PC-3 (cell line): ENCODE measurements at places on chromosomes 3 and 15.

- DNase-seq: no peak
These were observed 376.0 kb upstream of the ALCAM start for GRCh38 chr3:104990758-104991157.

DNA sequence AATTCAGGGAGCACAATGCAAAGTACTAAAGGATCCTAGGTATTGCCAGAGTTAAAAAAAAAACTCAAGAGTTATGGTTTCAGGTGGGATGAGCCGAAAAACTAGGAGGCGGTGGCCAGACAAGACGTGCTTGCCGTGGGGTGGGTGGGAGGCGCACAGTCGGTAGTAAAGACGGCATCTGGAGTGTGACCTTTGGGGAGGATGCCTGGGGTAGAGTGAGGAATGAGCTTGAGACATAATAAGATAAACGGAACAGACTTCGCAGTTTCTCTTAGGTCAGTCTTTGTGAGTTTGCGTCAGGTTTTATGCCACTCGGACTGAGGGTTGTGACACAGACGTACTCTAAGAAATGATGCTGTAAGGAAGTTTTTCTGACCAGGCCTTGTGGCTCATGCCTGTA lies 139.6 kb downstream of the LRRK1 start:
- no peak for DNase-seq

DNA sequence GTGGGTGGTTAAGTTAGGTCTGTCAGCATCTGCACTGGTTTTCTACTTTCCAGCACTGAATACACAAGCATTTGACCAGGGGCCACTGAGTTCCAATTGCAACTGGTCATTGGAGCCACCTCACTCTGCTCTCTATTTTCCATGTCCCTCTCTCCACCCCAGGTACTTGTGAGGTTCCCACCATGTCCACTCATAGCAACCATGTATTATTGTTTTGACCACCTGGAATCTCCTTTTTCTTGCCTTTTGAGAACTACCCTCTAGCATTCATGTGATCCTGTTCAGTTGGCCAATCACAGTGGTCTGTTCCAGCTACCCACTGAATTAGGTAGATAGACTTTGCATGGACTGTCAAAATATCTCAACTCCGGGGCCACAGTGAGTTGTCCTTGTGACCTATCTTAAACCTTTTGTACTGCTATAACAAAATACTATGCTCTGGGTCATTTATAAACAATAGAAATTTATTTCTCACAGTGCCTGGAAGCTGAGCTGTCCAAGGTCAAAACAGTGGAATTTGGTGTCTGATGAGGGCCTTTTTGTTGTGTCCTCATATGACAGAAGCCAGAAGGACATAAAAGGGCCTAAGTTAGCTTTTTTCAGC lies 20.2 kb upstream of the TM4SF18 start:
- no peak for DNase-seq

- peak; percentile 96 for DNase-seq
These were observed 1024.4 kb upstream of the CADM2 start for GRCh38 chr3:83934192-83935021.

DNA sequence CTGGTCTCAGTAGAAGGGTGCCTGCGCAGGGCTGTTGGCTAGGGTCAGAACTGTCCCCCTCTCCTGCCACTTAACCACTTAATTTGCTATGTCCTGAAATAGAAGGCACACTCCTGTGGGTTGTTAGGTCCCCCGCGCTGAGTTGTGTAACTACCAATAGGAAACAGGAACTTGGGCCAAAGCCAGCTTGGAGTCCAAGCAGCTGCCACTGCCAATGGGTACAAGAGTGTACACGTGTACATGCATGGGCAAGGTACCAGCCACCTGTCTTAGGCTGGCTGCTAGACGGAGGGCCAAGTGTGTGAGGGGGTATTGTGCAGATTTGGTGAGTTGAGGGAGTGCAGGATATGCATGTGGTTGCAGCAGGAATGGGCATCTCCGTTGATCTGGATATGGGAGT lies 29.7 kb upstream of the POLG start:
- no peak for DNase-seq

- no peak for DNase-seq
These were observed 38.4 kb downstream of the SYNM start for GRCh38 chr15:99143242-99143641.

DNA sequence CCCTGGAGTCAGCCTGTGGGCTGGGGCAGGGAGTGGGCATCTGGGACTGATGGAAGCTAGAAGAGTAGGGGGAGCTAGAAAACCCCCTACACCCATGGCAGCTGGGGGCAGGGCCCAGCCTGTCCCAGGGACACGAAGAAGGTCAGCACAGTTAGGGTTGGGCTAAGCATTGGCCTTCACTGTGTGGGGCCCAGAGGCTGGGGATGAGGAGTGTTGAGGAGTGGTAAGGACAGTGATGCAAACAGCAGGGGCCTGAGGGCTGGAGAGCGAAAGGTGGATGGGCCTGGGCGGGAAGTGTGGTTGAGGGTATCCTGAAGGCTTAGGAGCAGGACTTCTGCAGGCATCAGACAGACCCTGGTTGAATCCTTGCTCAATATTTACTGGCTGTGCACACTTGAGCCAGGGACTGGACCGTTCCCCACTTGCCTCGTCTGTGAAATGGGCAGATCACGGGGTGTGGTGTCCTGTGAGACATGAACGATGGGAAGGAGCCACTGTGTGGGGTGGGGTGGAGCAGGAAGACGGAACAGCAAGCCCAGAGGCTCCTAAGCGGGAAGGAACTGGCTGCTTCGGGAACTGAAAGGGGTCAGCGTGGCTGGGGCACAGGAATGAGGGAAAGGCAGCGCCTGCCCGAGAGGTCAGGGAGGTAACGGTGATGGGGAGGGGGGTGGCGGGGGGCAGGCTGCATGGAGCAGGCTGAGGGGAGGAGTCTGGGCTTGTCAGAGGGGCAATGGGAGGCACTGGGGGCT lies 7.3 kb downstream of the PRKCD start:
- DNase-seq: no peak

DNA sequence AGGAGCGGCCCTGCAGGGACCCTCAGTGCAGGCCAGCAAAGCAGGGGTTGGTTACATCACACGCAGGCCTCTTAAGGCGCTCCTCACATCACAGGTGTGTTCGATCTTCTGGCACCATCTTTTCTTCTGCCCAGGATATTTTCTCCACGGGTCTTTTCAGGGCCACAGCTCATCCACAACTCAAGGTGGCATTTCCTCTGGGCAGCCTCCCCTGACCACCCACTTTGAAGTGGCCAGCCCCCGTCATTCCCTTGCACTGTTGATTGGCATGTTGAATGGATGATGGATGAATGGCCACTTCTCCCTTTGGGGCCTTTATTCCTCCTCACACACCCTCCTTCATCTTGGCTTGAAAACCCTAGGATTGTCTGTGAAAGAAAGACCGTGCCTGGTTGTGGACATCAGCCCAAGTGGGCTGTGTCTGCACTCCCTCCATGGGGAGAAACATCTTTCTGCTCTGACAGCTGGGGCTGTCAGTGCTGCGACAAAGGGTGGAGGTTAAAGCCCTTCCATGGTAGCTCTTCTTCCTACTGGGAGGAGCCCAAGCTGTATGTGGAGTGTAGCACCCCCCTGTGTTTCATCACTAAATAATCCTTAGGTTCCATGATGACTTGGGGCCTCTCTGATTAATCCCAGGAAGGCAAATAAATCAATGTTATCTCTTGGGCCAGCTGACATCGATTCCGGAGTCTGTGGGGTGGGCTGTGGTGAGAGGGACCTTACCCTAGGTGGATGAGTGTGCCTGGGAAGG lies 102.5 kb downstream of the EPHB1 start:
- no peak for DNase-seq

- DNase-seq: no peak
These were observed 1.3 kb downstream of the RAB5A start for GRCh38 chr3:19948226-19948591.

DNA sequence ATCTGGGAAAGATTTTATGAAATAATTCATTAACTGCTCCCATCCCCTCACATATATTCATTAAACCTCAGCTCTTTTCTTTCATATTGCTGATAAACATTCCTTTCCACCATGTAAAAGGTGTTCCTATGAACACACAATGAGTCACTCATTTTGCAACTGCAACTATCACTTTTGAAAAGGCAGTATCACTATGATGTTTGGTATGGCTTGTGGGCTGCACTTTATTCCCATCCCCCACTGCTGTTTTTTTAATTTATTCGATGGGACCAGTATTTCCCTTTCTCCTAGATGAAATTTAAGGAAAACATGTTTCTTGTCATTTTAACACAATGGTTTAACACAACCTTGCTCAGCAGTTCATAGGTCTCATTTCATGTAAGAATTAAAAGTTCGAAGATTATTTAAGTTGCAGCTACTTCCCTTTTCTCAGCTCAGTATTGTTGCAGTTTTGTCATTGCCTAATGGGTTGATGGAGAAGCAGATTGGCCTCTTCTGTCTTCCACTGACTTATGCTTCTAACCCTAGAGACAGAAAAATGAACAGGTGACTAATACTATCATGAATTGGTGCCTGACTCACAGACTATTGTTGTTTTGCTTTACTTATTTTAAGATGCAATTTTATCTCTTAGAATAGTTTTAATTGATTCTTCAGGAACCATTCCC lies 280.3 kb downstream of the ZPLD1 start:
- DNase-seq: peak; percentile 59

GRCh38 chr3:52237657-52238172 lies 1.2 kb downstream of the TWF2 start:
- peak; percentile 91 for DNase-seq

GRCh38 chr15:73744293-73744692 lies 8.9 kb downstream of the INSYN1 start:
- DNase-seq: no peak

DNA sequence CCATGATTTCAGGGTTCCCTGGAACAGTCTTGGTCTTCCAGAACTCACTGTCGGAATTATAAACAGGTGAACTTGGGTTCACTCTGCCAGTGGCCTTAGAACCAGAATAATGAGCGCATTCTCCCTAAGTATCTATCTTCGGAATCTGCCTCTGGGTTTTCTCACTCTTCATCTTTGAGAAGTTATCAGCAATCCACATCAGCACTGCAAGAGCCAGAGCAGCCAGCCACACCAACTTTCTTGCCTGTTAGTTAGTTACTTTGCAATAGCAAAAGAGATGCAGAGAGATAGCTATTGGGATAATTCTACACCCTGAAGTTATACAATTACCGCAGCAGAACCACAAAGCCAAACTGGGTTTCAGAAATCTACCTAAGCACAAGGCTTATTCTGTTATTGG lies 25.8 kb downstream of the GLB1 start:
- no peak for DNase-seq

DNA sequence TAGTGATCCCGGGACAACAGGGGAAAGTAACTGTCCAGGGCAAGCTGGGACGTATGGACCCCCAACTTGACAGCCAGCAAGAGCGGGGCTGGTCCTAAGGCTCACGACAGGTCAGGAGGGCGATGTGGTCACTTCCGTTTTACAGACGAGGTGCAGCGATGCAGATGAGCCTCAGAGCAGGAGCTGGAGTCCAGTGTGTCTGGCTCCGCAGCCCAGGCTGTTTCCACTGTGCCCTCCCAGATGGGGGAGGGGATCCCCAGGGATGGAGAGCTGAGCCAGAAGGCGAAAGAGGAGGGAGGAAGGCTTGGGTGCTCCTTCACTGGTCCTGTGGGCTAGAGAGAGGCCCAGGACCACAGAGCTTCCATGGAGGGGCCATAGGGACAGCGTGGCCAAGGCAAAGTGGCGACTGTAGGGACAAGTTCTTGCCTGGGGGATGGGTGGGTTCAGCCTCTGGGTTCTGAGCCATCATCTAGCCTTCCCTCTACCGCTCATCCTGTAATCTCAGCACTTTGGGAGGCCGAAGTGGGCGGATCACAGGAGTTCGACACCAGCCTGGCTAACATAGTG lies 5.7 kb downstream of the SNX33 start:
- DNase-seq: no peak

- DNase-seq: no peak
These were observed 1.3 kb upstream of the MASP1 start for GRCh38 chr3:187292631-187293515.

DNA sequence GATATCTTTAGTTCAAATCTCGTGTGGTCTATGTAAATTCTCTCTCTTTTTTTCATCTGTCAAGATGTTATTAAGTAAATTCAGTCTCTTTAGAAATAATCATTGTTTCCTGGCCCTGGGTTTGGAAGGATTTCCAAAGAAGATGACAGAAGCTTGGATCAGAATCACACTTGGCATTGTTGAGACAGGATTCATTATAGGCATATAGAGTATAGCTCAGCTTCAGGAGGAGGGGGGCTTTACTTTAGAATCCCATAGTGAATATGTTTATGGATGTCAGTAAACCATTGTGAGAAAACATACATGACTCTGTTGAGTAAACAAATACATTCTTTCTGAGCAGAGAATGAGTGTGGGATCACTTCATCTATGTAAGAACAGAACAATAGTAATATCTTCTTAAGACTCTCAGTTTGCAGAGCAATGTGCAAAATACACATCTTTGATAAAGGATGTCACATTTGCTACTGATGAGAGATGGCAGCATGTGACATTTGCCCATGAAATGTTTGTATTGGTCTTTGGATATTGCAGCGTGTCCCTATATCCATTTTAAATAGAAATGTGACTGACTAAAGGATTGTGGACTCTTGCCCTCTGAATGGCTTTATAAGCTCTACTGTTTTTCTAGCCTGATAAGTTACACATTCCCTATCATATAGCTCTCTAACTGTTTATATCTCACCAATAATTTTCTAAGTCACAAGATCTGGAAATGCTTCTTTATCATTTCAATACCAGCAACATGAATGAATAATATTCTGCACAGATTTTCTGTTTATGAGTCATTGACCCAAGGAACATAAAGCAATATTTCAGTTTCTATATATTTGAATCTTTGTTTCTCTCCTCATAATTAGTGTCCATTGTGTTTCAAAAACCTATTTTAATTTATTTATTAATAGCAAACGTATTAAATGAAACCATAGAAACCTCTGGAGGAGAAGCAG lies 95.6 kb upstream of the THRB start:
- DNase-seq: peak; percentile 41

DNA sequence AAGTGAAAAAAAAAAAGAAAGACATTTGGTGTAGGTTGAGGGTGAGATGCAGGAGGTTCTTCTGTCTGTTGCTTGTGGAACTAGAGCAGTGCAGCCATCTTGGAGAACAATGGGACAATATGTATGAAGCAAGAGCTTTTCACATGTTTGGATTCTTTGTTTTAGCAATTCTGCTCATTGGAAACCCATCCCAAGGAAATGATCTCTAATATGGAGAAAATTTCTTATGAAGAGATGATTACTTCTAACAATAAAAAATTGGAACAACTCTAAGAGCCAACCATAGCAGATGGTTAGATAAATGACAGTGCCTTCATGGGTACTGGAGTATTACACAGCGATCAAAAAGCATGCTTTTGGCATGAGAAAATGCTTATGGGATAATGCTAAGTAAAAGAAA lies 56.3 kb downstream of the RASGRF1 start:
- DNase-seq: no peak

DNA sequence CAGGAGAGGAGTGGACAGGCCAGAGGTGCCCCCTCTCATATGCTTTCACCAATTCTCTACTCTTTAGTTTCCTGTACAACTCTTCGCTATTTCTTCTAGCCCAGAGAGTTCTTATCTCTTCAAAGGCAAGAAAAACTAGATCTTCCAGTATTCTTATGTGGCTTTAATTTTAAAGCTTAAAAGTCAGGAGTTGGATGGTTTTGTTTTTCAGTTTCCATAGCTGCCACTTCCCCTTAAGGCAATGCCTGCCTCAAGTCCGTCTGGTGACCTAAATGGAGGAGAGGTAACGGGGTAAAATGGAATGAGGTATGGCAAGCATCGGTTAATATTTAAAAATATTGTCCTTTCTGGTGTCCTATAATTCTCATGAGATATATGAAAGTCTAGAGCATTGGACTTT lies 11.4 kb upstream of the VGLL3 start:
- DNase-seq: no peak

- no peak for DNase-seq
These were observed 1.3 kb upstream of the ATP2B2 start for GRCh38 chr3:10506696-10507095.
